ENCODE measurements at places on chromosomes 13 and 19. TPM values are rescaled to one million over a fixed set of nuclear protein-coding genes. Genes with fewer than 3 reads are reported as not detected.

DNA sequence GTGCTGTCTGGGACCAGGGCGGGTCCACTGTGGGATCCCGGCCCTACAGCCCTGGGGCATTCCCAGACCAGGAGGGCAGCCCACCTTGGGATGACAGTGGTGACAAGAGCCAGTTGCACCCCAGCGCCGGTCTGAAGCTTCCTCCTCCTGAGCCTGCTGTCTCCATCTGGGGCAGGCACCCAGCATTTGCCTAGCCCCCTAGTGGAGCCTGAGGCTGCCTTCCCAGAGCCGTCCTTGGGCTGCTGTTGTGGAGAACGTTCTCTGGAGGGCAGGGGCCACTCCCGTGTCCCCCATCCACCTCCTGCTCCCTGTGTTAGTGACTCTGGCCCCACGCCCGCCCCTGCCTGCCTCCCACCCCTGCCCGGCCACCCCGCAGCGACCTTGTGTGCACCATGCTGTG lies 148.5 kb downstream of the KDM4B start:
- peaks cover 34% of the 10 kb centered on the region for H3K36me3 ChIP-seq
- H3K27me3 ChIP-seq = no peaks in the 10 kb centered on the region
- H3K4me3 ChIP-seq = no peak overlapping the region
- H3K27ac ChIP-seq = no peak overlapping the region

The PALM3 gene
- not detected for total RNA-seq

- no peak for DNase-seq
- no peak overlapping the region for H3K27ac ChIP-seq
- no peak overlapping the region for H3K4me3 ChIP-seq
- no peaks in the 10 kb centered on the region for H3K36me3 ChIP-seq
- H3K4me1 ChIP-seq = no peaks in the 10 kb centered on the region
Measured at GRCh38 chr13:112910016-112910415, 59.0 kb upstream of the MCF2L start.

DNA sequence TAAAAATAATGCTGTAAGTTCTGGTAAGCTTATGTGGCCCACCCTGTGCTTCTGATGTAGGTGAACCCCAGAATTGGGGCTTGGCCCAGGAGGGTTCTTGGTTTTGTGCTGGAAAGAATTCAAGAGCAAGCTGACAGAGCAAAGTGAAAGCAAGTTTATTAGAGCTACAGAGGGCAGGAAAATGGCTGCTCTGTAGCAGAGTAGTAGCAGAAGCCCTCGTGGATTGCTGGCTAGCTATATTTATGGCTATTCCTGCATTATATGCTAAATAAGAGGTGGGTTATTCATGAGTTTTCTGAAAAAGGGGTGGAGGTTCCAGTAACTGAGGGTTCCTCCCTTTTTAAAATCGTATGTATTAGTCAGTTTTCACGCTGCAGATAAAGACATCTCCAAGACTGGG lies 20.6 kb upstream of the ZNF599 start:
- H3K4me3 ChIP-seq = no peak overlapping the region
- no peaks in the 10 kb centered on the region for H3K27me3 ChIP-seq
- no peaks in the 10 kb centered on the region for H3K4me1 ChIP-seq
- no peak overlapping the region for H3K27ac ChIP-seq
- no peaks in the 10 kb centered on the region for H3K36me3 ChIP-seq

- H3K4me1 ChIP-seq = no peaks in the 10 kb centered on the region
- no peaks in the 10 kb centered on the region for H3K27me3 ChIP-seq
Measured at GRCh38 chr13:75442736-75443234, 39.2 kb downstream of the TBC1D4 start.

- peaks cover 82% of the 10 kb centered on the region for H3K4me1 ChIP-seq
- peak overlapping the region; percentile 83 for H3K27ac ChIP-seq
- no peaks in the 10 kb centered on the region for H3K27me3 ChIP-seq
- no peaks in the 10 kb centered on the region for H3K36me3 ChIP-seq
- no peak for DNase-seq
- H3K4me3 ChIP-seq = peak overlapping the region; percentile 11
Measured at GRCh38 chr19:18513868-18514267, 8.0 kb downstream of the ELL start.

The SYT5 gene
- total RNA-seq = not detected

DNA sequence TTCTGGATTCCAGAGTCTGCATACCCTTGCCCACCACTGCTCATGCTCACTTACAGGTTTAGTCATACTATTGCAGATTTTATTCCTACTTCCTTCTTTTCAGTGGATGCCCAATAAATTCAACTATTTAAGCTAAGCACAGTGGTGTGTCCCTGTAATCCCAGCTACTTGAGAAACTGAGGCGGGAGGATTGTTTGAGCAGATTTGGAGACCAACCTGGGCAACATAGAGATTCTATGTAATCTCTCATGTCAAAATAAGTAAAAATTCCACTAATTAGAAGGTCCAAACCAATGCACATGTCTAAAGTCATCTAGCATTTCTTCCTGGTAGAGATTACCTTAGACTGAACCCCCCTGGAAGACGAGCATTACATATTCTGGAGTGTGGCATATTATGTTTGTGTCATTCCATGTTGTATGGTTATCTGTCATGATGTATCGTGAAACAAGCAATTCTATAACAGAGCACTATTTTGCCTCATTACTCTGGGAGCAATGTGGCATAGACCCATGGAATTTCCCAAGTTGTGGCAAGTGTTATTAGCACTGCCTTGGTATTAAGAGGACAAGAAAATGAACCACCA lies 8.3 kb downstream of the HMGB1 start:
- no peak for DNase-seq
- peaks cover 32% of the 10 kb centered on the region for H3K4me1 ChIP-seq
- H3K36me3 ChIP-seq = peaks cover 7% of the 10 kb centered on the region
- H3K27me3 ChIP-seq = no peaks in the 10 kb centered on the region
- no peak overlapping the region for H3K27ac ChIP-seq

DNA sequence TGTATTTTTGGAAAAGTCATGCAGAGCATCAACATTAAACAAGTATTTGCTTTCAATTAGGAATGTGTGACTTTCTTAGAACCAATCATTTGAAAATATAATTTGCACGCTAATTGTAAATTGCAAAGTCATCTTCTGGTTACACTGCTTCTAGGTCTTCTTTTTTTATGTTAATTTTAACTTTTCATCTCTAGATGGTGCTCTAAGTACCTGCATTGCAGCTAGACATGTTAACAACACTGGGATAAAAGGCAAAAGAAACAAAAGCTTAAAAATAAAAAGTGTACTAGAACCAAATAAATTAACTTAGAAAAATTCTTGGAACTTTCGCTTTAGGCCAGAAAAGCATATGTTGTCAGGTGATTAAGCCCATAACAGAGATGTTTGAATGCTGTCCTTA lies 2758.2 kb downstream of the PCDH9 start:
- H3K4me1 ChIP-seq = no peaks in the 10 kb centered on the region
- H3K27ac ChIP-seq = no peak overlapping the region
- DNase-seq = no peak
- H3K36me3 ChIP-seq = no peaks in the 10 kb centered on the region
- no peak overlapping the region for H3K4me3 ChIP-seq
